Inflammatory macrophage treated with lipopolysaccharide for 1 hour (primary cell): ENCODE measurements at places on chromosomes 2 and 18.

- DNase-seq = no peak
Observed at GRCh38 chr2:173817582-173817981, 147.6 kb downstream of the SP3 start.

DNA sequence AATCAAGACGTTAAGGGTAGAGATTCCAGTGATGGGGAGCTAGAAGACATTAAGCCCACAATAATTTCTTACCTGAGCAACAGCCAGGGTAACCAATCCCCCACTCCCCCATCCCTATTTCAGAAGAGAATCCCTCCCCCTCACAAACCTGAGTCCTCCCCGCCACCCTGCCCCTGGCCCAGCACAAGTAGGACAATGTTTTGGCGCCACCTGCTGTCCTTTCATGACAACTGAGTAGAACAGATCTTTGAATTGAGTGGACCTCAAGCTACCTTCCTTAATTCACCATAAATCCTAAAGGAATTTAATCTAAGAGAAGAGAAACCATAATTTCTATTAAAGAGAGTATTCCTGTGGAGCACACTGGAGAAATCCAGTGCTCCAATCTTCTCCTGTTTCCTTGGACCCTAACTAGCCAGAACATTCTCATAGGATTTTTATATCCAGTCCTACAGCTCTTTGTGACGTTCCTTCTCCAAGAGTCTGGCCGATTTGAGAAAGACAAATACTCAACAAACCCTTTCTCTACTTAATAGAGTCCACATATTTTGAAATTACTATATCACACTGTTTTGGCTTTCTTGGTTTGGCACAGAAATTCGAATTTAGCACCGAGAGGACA lies 41.1 kb downstream of the NHEJ1 start:
- peak; percentile 15 for DNase-seq

DNA sequence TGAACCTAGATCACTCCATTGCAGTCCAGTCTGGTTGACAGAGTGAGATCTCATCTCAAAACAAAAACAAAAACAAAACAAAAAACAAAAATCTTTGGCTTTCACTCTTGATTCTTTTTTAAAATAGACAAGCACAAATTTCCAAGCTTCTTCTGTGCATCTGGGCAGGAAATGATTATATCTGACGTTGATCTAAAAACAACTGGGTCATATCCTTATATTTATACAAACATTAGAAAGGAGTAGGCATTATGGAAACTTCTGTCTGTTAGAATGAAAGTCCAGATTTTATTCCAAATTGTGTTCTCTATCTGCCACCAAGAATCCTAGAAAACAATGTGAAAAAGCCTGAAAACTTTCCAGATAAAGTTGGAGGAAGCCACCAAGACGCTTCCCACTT lies 26.2 kb upstream of the PMAIP1 start:
- DNase-seq = no peak

GRCh38 chr2:180570864-180571263 lies 409.5 kb upstream of the UBE2E3 start:
- no peak for DNase-seq

GRCh38 chr2:124563426-124563825 lies 538.3 kb downstream of the CNTNAP5 start:
- no peak for DNase-seq

DNA sequence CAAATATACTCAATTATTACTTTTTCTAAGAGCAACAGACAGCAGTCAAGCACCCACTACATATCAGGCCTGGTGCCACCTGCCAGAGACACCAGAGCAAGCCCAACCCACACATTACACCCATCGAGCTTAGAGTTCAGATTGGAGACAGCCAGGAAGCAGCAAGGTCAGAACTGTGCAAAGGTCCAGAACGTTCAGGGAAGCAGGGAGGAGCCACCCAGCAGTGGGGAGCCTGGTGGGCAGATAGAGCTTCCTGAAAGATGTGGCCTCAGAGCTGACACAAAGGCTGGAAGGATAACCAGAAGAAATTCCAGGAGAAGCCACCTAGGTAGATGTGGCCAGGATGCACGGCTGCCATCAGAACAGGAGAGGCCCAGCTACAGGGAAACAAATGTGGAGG lies 440.5 kb upstream of the ID2 start:
- DNase-seq = no peak

DNA sequence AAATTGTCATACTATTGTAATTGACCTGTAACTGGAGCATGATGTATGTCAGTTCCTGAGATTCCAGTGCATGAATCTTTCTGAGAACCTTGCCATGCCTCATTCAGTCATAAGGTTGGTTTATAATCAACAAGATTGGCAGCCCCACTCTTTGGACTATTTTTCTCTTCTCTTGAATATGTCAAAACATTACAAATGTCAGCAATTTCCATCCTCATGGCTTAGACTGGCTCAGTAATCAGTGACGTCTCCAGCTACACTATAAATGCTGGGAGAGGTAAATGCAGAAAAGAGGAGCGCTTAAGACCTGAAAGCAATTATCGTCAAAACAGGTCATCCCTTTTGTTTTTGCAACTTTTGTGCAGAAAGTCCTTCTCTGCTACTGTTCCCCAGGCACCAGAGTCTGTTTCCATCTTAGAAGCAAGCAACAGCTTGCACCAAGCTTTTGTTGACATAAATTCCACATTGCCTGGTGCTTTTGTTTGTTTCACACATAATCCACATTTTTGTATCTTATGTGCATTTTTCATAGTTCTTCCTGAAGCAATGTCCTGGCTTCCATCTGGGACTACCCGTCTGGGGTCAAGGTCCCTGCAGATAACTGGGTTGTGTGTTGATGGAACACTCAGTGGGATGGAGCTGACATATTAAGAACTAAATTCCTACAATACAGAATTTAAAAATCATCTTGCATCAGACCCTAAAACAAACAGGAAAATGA lies 149.8 kb downstream of the OSR1 start:
- DNase-seq = no peak

DNA sequence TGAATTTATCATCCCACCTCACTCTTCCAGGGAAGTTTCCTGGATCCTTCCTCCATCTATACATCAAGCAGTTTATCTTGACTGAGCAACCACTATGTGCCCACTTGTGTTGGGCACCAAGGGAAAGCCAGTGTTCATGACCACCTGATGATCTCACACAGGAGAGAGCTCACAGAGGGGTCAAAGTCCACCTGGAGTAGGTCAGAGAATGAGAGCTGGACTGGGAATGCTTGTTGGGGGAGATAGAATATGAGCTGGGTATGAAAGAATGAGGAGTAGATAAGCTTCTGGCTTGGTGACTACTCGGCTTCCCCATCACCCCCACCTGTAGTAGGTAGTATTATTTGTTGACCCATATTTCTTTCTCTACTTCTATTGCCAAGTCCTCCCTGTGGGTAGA lies 72.2 kb upstream of the CYRIA start:
- no peak for DNase-seq

DNA sequence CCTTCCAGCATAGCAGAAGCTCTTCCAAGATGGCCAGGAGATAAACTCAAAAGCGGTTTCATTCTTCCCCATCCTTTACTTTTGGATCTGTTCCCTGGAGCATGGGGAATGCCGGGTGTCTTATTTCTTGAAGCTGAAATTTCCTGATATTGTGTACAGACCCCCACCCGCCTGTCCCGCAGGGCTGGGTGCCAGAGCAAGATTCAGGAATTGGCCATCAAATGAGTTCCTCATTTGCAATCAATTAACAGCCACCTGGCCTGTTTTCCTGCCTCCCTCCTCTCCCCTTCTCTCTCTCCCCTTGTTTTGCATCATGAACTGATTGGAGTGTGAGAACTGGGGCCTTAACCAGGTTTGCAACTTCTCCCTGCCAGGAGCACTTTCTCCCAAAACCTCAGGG lies 202.1 kb downstream of the SH3RF3 start:
- DNase-seq = no peak

DNA sequence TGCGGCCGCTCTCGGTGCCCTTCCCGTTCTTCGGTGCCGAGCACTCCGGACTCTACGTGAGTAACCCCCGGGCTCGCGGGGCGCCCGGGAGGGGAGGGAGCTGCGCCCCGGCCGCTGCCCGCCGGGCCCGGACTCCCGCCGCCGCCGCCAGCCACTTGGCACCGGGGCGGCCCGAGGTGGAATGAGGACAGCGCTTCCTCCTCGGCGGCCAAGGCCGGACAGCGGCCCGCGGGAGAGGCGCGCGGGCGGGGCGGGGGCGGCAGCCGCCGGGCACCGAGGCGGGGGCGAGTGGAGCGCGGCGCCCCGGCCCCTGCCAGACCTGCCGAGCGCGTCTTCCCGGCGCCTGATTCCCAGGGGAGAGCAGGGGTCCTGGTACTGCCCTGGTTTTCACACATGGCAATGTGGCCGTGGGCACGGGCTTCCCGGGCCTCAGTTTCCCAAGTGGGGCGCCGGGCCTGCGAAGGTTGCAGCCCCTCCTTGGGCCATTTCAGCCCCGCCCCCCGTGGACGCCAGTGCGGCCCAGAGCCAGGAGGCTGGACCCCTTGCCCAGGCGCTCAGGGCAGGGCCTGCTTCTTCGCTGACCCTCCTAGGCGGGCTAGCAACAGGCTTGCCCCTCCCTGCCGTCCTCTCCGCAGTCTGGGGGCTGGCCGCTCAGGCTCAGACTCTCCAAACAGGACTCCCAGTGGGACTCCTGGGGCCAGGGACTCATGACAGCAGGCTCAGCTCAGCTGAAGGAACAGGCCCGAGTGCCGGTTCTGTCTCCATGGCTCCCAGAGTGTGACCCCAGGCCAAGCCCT lies 775 bp downstream of the SNED1 start:
- DNase-seq = no peak

- no peak for DNase-seq
Observed at GRCh38 chr2:54360055-54360792, 95.9 kb upstream of the SPTBN1 start.

DNA sequence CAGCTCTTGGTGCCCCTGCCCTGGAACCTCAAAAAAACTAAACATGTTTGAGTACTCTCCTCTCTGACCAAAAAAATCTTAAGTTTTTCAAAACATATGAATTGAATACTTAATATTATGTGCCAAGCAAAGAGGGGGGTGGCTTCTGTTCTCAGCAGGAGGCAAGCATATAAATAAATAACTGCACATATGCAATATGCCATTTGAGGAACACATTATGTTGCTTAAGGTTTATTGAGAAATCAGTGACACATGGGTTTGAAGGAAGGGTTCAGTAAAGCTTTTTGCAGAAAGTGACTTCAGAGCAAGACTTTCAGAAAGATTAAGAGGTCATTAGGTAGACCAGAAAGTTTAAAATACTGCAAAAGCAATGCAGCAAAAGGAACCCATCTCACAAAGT lies 429.2 kb downstream of the TDRD15 start:
- peak; percentile 26 for DNase-seq

- no peak for DNase-seq
Observed at GRCh38 chr18:12645751-12646203, 12.1 kb downstream of the SPIRE1 start.

GRCh38 chr2:161204846-161205245 lies 44.6 kb downstream of the TANK start:
- DNase-seq = peak; percentile 27

DNA sequence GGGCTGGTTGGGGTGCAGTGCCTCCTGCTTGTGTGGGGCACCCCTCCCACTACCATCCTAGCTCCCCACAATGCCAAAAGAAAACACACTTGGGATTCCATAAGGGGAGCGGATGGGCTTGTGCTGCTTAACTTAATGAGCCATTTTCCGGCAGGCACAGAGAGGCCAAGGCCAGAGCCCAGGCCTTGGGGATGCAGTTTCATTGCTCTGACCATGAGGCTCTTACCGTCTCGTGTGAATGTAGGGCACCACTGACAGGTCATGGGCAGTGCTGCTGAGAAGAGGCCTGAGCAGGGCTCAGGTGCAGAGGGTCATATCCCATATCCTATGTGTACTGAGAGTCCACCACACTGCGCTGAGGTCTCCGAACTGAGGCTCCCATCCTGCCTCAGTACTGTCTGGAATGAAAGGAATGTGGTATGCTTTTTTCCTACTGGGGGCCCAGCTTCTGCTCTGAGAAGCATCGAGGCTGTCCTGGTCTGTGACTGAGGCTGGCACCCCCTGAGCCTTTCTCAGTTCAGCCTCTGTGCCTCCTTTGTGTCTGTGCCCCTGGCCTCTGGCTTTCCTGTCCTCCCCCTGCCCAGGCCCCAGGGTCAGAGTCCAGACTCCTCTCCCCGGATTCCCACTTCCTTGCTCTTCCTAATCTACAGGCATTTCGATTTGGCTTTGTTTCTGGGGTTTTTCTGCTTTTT lies 45.2 kb upstream of the MAPRE3 start:
- DNase-seq = no peak

- no peak for DNase-seq
Observed at GRCh38 chr2:219675221-219675620, 47.8 kb downstream of the SLC4A3 start.

- DNase-seq = no peak
Observed at GRCh38 chr2:45229411-45229810, 220.2 kb upstream of the SIX2 start.

DNA sequence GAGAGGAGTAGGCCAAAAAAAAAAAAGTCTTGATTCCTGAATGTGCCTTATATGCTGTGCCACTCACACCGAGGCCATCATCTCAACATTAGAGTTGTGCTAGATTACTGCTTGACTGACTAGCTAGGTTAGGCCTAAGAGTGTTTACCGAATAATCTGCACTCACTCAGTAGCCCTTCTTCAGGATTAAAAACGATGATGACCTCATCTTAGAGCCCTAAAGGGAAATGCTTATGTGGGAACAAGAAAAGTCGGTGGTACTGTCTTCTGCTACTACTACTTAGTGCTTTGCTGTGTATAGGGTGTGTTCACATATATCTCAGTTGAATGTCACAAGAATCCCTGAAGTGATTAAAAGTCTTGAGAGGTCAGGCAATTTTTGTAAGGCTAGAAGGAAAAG lies 54.3 kb downstream of the THOC1 start:
- DNase-seq = no peak

GRCh38 chr2:62672601-62673000 lies 32.9 kb upstream of the EHBP1 start:
- DNase-seq = no peak

DNA sequence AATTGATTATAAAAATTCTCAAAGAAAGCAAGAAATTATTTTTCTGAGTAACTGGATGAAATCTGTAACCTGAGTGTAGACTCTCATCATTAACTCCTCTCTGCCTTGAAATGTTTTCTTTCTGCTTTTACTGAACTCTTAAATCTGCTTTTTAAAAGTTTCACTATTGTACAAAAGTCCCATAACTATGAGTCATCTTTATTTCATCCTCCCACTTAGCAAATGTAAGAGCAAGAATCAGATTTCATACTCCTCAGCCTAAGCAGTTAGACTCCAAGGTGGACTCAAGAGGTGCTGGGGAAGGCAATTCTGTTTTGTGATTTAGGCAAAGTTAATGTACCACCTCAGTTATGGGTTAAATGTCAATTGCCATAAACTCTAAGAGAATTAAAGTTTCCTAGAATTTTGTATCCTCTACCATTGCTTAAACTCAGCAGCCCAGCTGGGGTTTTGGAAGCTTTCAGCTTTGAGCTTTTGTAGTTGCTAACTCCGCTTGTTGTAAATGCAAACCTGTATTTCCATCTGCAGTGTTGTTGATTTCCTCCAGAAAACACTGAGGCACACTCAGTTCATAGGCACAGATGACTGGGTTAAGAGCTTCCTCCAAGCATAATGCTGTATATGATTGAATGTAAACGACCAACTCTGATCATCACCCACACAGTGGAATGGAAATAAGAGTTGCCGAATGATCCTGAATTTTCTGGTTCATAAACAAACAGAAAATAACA lies 268.8 kb downstream of the ARHGAP15 start:
- peak; percentile 65 for DNase-seq
